Fibroblast of skin of abdomen (primary cell): ENCODE measurements at places on chromosomes 16 and 17.
A peak's percentile ranks its signal among the peaks of the same experiment; 100 is the strongest.

DNA sequence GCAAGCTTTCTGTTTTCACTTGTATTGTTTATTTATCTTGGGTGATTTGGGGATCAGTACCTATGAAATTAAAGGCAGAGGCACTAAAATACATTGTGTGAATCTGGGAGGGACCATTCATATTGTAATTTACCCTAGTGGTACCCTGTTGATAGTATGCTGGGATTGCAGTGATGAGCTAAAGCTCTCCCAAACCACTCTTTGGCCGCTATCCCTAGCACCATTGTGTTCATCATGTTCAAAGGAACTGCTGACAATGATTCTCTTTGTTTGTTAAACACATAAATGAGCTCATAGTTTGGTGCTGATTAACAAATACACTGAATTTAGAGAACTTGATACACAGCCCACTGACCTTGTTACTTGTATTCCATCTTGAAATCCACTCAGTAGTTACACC lies 1469.8 kb downstream of the CDH11 start:
- no peak for DNase-seq

- no peak for DNase-seq
These were observed 5.1 kb downstream of the BPTF start for GRCh38 chr17:67830440-67830839.

GRCh38 chr17:68249354-68249765 lies 1.5 kb downstream of the AMZ2 start:
- no peak for DNase-seq

DNA sequence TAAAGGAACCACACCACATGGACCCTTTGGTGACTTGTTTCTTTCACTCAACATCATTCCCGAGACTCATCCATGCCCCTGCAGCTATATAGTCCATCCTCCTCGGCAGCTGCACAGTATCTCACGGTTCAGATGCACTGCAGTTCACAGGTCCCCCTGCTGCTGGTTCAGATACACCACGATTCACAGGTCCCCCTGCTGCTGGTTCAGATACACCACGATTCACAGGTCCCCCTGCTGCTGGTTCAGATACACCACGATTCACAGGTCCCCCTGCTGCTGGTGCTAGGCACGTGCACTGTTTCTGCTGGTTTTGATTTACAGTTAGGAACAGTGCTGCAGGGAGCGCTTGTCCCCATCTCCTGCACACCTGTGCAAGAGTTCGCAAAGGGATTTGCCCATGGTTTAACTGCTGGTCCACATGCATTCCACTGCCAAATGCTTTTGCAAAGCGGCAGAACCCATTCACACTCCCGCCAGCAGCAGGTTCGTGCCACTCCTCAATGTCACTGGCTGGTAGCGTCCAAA lies 3.8 kb downstream of the HSDL1 start:
- DNase-seq = no peak

- no peak for DNase-seq
These were observed 6.2 kb downstream of the MAP3K14 start for GRCh38 chr17:45310380-45311324.

DNA sequence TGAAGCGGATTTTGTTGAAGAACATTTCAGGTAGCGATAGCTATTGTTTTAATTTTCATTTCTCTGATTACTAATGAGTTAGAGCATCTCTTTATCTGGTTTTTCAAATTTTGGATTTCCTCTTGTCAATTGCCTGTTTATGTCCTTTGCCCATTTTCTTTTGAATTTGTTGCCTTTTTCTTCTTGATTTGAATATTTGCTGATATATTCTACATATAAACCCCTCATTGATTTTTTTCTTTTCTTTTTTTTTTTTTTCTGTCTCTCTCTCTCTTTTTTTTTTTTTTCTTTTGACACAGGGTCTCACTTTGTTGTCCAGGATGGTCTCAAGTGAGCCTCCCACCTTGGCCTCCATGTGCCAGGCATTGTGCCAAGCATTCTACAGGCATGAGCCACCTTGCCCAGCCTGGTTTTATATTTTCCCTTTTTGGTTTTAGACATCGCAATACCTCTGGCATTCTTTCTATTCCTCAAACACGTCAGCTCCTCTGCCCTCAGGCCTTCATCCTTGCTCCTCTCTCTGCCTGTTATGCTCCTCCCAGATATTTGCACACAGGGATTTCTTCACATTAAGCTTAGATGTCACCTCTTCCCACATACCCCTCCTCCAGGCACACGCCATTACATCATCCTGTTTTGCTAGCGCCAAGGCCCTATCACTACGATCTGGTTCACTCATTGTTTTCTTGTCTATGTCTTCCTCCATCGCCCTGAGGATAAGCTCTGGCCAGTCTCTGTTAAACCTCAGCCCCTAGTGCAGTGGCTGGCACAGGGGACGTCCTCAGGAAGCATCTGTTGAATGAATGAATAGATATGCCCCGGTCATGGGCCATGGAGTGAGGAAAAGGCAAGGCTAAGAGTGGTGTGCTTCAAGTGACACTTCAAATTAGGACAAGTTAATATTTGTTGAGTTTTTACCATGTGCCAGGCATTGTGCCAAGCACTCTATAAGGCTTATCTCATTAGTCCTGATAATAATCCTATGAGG lies 8.6 kb downstream of the SARM1 start:
- DNase-seq = peak; percentile 17

- DNase-seq = no peak
These were observed 60.0 kb downstream of the RPTOR start for GRCh38 chr17:80604670-80605010.

GRCh38 chr17:41456204-41456603 lies 11.0 kb downstream of the KRT32 start:
- DNase-seq = no peak

- no peak for DNase-seq
These were observed 718.1 kb upstream of the EEF2KMT start for GRCh38 chr16:5815570-5816237.

DNA sequence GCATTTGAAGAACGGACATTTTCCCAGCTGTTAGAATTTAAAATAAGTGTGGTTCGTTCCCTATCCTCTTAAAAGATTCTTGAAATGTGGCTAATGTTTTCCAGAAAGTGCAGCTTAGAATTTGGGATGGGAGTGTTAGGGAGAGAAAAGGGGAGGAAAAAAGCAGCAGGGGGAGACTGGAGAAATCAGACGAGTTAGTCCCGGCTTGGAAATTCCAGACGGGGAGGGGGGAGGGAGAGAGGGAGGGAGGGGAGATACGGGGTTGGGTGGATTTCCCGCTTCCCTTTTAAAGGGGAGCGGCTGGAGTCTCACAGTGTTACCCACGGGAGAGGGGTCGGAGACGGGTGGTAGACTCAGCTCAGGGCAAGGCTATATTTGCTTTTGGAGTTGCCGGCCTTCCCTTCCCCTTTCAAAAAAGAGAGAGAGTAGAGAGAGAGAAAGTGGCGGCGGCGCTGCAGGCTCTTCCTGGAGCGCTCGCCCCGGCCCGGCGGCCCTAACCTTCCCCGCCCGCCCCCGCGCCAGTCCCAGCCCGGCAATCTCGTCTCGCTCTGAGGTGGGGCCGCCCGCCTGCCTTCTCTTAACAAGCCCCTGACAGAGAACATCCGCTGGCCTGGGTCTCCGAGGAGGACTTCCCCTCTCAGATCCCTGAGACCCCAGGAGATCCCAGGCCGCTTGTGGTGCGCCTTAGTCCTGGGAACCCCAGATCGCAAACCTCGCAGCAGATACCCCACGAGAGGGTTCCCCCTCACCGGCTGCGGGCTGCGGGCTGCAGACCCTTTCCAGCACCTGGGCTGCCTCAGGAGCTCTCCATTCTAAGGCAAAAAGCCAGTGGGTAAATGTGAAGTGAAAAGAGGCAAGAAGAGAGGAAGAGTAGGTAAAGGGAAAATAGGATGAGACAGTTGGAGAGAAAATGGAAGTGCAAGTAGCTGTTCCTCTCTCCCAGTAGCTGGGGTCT lies 6.6 kb downstream of the IGF2BP1 start:
- peak; percentile 63 for DNase-seq

DNA sequence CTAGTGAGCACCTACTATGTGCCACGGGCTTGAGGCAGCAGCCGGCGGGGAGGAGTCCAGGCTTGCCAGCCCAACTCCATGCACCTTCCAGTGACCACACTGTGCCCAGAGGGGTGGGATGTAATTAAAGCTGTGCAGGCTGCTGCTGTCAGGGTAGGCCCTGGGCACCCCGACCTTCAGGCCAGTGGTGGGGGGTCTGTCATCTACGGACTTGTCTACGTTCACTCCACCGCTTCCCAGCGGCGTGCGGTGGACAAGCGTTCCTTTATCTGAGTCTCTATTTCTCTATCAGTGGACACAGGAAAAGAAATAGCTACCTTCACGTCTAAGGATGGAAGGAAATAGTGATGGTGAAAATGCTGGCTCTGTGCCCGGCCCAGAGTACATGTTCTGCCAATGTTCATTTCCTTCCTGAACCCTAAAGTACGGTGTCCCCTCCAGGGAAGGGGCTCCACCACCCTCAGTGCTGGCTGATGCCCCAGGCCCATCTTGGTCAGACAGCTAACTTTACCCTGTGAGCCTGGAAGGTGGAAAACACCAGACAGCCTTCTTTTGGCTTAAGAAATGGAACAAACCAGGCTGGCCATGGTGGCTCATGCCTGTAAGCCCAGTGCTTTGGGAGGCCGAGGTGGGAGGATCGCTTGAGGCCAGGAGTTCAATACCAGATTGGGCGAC lies 135.2 kb downstream of the SDK2 start:
- no peak for DNase-seq

DNA sequence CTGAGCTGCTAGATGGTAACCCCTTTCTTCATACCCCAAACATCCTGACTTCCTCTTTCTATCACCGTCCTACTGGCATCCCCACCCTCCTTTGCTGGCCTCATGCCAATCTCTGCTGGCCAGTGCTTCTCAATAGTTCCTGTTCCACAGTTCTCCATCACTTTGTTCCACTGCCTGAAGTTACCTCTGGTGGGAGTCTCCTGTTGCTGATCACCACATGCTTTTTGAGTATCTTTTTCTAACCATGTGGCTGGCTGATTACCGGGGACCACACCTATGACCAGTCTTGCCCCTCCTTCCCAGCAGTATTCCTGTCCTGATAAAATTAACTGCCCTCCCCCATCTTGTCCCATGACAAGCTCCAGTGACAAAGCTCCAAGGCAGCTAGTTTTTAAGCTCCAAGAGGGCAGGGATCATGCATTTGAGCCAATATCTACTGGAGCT lies 380.4 kb upstream of the CCL2 start:
- DNase-seq = no peak

- DNase-seq = no peak
These were observed 26.6 kb downstream of the ACSF3 start for GRCh38 chr16:89120281-89120680.
